Muscle of arm (tissue), 14 donors: ENCODE measurements at places on chromosomes 3 and 15. TPM values are rescaled to one million over a fixed set of nuclear protein-coding genes. Genes with fewer than 3 reads are reported as not detected.

The SYNM gene
- polyA plus RNA-seq = 112 TPM

The GOLGA6D gene
- 0.17 TPM for polyA plus RNA-seq

The TRPM1 gene
- not detected for polyA plus RNA-seq

GRCh38 chr3:61451841-61452240, 109.5 kb upstream of the PTPRG start:
- DNase-seq = no peak

- no peak for DNase-seq
Observed at GRCh38 chr3:46989146-46989810, 9.8 kb downstream of the NBEAL2 start.

DNA sequence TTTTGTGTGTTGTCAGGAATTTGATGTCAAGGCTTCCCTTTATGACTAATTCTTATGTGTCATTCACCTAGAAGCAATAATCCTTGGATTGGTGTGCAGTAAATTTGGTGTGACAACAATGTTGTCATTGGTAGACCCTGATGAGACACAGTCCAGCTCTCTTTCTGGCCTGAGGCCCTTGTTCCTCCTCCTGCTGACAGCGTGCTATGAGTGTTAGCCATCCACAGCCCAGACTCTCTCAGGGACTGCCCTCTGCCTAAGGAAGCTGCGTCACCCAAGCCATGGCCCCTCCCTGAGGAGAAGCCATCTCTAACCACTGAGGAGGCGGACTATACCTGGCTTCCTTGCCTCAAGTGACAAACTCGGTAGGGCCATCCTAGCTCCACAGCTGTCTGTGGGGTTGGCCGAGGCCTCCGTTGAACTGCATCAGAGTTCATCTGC, 13.3 kb upstream of the TM4SF1 start:
- no peak for DNase-seq

DNA sequence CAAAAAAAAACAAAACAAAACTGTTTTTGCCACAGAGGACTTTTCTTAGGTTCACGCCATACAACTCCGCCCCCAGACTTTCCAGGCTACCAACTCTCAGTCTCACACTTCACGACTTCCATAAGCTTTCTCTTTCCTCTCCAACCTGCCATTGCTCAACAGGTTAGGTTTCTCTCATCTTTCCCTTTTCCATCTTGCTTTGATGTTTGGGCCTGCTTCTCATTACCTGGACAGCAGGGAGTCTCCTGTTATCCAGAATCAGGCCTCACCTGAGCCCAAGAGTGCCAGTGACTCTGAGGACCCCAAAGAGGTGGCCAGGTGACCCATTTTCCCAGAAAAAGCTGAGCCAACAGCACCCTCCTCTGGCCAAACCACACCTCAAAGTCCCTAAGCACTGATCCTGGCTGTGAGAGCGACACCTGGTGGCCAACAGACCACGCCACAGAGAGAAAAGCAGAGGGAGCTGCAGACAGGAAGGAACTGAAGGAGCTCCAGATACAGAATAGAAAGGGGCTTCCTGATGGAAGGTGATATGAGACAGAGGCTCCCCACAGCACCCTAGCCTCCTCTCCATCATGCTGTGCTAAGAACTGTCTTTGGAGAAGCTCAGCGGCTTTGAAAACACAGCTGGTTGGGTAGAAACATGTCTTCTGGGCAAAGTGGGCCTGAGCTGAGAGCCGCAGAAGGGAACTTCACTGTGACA, 4.0 kb downstream of the CCDC51 start:
- DNase-seq = peak; percentile 87

- DNase-seq = no peak
Observed at GRCh38 chr3:191502583-191502982, 41.6 kb downstream of the PYDC2 start.

GRCh38 chr3:101039285-101039684, 46.1 kb upstream of the ABI3BP start:
- DNase-seq = no peak

DNA sequence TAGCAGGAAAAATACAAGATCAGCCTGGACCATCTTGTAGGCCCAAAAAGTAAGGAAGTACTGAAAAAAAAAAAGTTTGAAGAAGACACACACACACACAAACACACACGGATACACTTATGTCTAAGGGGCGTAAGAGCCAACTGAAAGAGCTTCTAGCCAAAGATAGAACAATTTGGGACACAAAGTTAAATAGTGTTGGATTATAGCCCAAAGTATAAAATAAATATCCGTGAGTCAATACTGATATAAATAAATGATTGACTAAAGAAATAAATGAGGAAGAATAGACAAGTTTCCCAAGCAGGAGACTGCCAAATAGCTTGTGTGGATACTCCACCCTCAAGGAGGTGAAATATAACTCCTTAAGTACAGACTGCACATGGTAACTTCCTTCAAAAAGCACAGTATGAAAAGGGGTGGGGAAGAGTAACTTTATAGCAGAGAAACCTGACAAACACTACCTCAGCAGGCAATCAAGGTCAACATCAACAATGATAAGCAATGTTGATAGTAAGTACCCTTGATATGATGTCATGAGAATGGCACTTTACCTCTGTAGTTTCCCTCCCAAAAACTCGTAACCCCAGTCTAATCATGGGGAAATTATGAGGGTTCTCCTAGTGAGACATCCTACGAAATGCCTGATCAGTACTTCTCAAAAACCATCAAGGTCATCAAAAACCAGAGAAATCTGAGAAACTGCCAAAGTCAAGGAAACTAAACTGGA, 187.3 kb upstream of the ATP11B start:
- DNase-seq = no peak

DNA sequence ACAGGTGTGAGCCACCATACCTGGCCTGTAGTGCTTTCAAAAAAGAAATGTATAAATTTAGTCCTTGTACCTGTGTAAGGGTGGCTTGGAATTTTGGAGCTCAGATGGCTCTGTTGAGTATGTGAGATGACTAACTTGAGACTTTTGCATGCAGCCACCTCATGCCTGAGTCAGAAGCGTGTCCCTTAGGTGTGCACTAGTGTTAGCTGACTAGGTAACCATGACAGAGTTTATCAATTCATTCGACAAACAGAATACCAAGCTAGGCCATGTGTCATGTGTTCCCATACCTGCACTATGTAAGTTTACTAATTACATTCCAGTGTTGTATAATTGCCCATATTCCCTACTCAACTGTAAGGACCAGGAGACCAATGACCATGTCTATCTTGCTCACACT, 4.0 kb upstream of the ZNF639 start:
- DNase-seq = no peak

DNA sequence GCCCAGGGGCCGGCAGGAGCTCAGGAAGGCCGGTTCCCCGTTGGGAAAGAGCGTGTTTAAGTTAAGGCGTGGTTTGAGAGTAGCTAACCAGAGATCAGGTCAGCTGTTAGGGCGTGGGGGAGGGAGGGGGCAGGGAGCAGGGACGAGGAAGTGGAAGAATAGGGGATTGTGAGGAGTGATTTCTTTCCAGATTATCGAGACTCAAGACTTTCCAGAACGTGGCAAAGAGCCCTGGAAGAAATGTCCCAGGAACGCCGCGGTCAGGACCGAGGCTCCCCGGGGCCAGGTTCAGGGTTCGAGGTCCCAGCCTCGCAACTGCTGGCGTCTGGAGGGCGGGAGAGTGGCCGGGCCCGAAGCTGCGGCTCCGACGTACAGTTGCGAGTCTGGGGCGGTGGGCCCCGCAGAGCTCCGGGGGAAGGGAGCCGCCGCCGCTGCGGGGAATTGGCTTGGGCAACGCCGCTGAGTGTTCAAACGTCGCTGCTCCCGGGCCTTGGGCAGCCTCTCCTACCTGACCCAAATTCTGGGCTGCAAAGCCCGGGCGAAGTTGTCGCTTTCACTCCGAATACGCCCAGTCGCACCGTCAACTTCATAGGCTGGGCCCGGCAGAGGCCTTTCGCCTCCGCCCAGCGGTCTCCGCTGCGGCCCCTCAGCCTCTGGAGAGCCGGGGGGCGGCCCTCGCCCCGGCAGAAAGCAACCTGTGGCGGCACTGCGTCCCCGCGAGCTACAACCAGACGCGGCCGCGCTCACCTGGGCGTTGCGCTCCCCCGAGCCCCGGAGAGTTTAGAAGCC, 9.5 kb downstream of the ISL2 start:
- no peak for DNase-seq
